ENCODE measurements at places on chromosomes 2 and 18.

GRCh38 chr2:10048501-10049171 lies 5.3 kb downstream of the KLF11 start:
- no peak overlapping the region for H3K27ac ChIP-seq
- H3K27me3 ChIP-seq: peaks cover 3% of the 10 kb centered on the region
- H3K36me3 ChIP-seq: peaks cover 22% of the 10 kb centered on the region

- DNase-seq: no peak
- H3K27me3 ChIP-seq: no peaks in the 10 kb centered on the region
- H3K4me1 ChIP-seq: peaks cover 10% of the 10 kb centered on the region
- H3K4me3 ChIP-seq: no peak overlapping the region
- H3K27ac ChIP-seq: no peak overlapping the region
Measured at GRCh38 chr2:165870346-165870745, 76.3 kb upstream of the GALNT3 start.

DNA sequence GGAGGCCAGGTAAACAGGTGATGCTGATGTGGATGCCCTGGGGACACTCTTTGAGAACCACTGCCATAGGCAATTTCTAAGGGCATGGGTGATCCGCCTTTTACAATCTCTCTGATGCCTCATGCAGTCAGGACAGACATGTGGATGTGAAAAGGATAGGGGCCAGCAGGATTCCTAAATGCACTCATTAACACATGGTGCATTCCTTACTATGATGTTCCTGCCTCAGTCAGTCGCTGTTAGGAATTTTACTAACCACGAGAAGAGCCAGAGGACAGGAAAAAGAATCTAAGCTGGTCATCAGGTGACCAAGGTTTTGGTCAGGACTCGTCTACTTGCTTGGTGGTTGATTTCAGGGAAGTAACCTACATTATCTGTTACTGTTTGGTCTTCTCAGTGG lies 191.0 kb downstream of the ARL4C start:
- no peaks in the 10 kb centered on the region for H3K27me3 ChIP-seq
- peaks cover 72% of the 10 kb centered on the region for H3K4me1 ChIP-seq
- H3K4me3 ChIP-seq: no peak overlapping the region
- no peak overlapping the region for H3K27ac ChIP-seq
- H3K36me3 ChIP-seq: peaks cover 17% of the 10 kb centered on the region

DNA sequence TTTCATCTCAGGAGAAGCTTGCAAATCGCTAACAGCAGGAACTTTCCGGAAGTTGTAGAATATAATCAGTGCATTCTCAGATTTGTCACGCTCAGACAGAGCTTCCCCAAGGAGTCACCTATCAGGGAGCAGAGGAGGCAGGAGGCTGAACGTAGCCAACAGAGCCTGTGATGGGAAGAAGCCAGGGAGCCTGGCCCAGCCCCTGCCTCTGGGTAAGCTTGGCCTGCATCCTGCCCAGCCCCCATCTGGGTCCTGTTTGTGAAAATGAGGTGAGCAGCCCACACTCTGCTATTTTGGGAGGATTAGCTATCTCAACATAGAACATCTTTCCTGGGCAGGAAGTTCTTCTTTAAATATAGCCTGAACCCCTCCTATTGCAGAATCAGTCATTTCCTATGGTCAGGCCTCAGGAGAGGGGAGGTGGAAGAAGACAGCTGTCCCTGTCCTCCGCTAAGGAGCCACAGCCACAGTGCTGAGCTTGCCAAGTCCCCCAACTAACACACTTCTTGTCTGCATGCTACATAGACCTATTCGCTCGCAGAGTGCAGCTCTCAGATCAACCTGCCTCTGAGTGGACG lies 19.2 kb upstream of the PKDCC start:
- no peaks in the 10 kb centered on the region for H3K4me1 ChIP-seq
- no peak overlapping the region for H3K4me3 ChIP-seq
- DNase-seq: no peak
- no peaks in the 10 kb centered on the region for H3K36me3 ChIP-seq
- H3K27me3 ChIP-seq: peaks cover 11% of the 10 kb centered on the region
- no peak overlapping the region for H3K27ac ChIP-seq

GRCh38 chr2:39144416-39144815 lies 23.6 kb upstream of the SOS1 start:
- no peak overlapping the region for H3K4me3 ChIP-seq
- DNase-seq: no peak
- no peak overlapping the region for H3K27ac ChIP-seq
- H3K27me3 ChIP-seq: no peaks in the 10 kb centered on the region
- H3K4me1 ChIP-seq: peaks cover 41% of the 10 kb centered on the region

GRCh38 chr2:196068271-196069209 lies at the start of gene DNAH7:
DNAH7 (minus strand) TSS chr2:196068837; CDS start chr2:196068711, 126 bp downstream.
- peak within 1 kb of the TSS; percentile 67 for H3K27ac ChIP-seq
- peaks cover 25% of the 10 kb centered on the region for H3K27me3 ChIP-seq
- peak; percentile 85 for DNase-seq
- H3K36me3 ChIP-seq: no peaks in the 10 kb centered on the region
- peak within 1 kb of the TSS; percentile 83 for H3K4me3 ChIP-seq

- no peaks in the 10 kb centered on the region for H3K27me3 ChIP-seq
- H3K27ac ChIP-seq: no peak overlapping the region
- no peaks in the 10 kb centered on the region for H3K36me3 ChIP-seq
- H3K4me1 ChIP-seq: no peaks in the 10 kb centered on the region
- H3K4me3 ChIP-seq: no peak overlapping the region
- no peak for DNase-seq
Measured at GRCh38 chr2:237540823-237541222, 25.6 kb upstream of the PRLH start.

DNA sequence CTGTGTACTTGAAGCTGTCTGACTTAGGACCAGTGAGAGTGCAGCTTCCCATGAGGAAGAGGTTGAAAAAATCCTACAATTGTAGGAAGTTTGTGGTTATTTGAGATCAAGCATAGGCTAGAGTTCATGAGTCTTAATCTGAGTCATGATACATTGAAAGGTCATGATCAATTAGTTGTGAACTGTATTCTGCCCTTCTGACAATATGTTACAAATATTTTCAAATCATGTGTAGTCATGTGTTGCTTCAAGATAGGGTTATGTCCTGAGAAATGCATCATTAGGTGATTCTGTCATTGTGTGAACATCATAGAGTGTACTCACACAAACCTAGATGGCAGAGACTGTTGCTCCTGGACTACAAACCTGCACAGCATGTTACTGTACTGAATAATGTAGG lies 68.4 kb upstream of the MFF start:
- no peaks in the 10 kb centered on the region for H3K36me3 ChIP-seq
- no peaks in the 10 kb centered on the region for H3K4me1 ChIP-seq
- DNase-seq: no peak
- no peak overlapping the region for H3K27ac ChIP-seq
- no peak overlapping the region for H3K4me3 ChIP-seq

GRCh38 chr2:128779301-128780095 lies 460.8 kb upstream of the HS6ST1 start:
- no peak for DNase-seq
- no peak overlapping the region for H3K27ac ChIP-seq
- no peaks in the 10 kb centered on the region for H3K36me3 ChIP-seq
- no peaks in the 10 kb centered on the region for H3K27me3 ChIP-seq
- H3K4me1 ChIP-seq: no peaks in the 10 kb centered on the region
- H3K4me3 ChIP-seq: no peak overlapping the region

GRCh38 chr2:5539282-5540165 lies 152.7 kb upstream of the SOX11 start:
- H3K36me3 ChIP-seq: no peaks in the 10 kb centered on the region

GRCh38 chr18:685438-685837 lies 27.0 kb downstream of the ENOSF1 start:
- peaks cover 45% of the 10 kb centered on the region for H3K36me3 ChIP-seq
- H3K4me3 ChIP-seq: no peak overlapping the region
- peaks cover 20% of the 10 kb centered on the region for H3K4me1 ChIP-seq
- no peaks in the 10 kb centered on the region for H3K27me3 ChIP-seq
- peak overlapping the region; percentile 38 for H3K27ac ChIP-seq
- no peak for DNase-seq

GRCh38 chr2:202116691-202117090 lies 43.6 kb downstream of the KIAA2012 start:
- H3K36me3 ChIP-seq: no peaks in the 10 kb centered on the region
- peaks cover 10% of the 10 kb centered on the region for H3K27me3 ChIP-seq
- H3K4me3 ChIP-seq: no peak overlapping the region
- DNase-seq: no peak

DNA sequence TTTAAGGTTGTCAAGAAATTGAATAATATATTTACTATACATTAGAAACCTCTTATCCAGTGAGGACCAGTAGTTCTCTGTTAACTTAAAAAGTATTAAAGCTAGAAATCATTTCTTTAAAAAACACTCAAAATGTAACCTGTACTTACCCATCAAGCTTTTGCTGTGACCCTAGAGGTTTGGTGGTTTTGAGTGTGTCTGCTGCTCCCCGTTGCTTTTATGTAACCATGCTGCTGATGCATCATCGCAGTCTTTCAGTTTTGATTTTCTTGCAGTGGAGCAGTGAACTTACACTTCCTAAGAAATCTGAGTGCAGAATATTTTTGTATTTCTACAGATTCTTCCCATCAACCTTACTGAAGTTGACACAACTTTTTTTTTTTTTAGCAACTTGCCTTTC lies 34.2 kb downstream of the MRPS9 start:
- peak; percentile 34 for DNase-seq
- H3K36me3 ChIP-seq: no peaks in the 10 kb centered on the region
- no peaks in the 10 kb centered on the region for H3K27me3 ChIP-seq
- no peak overlapping the region for H3K27ac ChIP-seq

DNA sequence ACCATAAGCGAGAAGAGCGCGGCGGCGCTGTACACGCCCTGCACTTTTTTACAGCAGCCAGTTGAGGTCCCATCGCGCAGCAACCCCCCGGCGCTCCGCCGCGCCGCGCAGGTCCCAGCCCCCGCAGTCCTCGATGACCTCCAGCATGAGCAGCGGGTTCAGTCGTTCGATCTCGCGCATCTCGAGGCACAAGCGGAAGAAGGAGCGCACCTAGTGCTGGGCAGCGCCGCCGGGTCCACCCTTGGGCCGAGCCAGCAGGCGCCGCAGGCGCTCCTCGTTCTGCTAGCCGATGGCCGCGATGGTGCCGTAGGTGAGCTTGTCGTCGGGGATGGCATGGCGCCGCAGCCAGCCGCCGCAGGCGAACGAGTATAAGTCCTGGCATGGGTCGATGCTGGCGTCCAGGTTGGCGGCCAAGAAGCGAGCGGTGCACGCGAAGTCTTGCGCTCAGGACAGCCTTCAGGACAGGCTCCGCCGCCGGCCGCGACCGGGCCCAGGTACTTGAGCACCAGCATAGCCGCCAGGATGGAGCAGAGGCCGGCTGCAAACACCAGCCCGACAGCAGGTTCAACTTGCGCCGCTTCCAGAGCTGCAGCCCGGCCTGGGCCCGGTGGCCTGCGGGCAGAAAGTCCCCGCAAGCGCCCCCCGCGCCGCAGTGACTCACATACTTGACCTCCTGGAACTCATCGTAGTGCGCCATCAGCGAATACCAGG lies 8.3 kb downstream of the ALPP start:
- no peak overlapping the region for H3K27ac ChIP-seq
- no peak overlapping the region for H3K4me3 ChIP-seq
- H3K27me3 ChIP-seq: peaks cover 56% of the 10 kb centered on the region
- no peaks in the 10 kb centered on the region for H3K4me1 ChIP-seq

DNA sequence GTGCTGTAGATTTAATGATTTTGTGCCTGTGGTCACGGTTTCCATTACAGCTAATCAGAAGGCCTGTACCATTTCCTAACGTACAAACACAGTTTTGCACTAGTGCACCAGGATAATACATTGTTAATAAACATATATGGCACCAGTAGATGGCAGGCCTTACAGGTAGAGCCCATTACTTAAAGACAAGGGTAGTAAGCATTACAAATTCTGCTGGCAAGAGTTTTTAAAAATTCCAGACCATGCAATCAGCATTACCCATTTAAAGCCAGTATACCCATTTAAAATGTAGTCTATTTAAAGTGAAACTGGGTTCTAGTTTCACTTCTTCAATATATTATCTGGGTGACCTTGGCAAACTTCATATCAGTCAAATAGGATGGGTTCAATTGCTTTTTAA lies 224.2 kb downstream of the NUP35 start:
- H3K4me3 ChIP-seq: no peak overlapping the region
- no peaks in the 10 kb centered on the region for H3K36me3 ChIP-seq
- H3K4me1 ChIP-seq: no peaks in the 10 kb centered on the region
- no peaks in the 10 kb centered on the region for H3K27me3 ChIP-seq

DNA sequence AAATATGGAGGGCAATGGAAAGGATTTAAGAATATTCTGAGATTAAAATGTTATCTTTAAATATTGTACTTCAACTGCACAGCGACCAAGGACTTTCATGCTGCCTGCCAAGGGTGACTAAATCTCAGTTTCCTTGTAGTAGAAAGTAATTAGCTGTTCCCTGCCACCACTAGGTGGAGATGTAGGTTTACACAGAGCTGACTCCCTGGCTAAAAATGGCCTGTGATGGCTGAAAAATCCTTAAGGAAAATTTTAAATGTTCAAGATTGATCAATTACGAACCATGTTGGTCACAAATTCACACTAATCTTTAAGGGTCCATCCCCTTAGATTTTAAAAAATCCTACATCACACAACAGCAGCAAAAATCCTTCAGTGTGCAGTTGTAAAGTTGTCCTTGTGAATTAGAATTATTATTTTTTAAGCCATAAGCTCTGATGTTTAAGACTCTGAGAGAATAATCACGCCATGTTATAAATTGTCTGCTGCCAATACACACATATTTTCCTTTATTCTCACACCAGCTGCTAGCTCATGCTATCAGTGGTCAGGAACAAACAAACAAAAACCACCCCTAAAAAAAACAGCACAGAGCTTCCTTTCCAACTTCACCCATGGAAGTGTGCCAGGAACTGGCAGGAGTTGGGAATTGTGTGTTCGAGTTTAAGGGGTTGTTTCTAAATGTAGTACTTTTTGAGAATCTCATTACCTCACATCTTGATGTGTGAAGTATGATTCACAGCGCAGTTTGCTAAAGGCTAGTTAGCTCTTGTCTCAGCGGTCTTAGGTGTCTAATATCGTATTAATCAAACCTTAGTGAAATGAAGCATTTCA lies 399.8 kb downstream of the TMEM182 start:
- no peak overlapping the region for H3K4me3 ChIP-seq
- H3K4me1 ChIP-seq: no peaks in the 10 kb centered on the region
